ENCODE measurements at places on chromosomes 7 and 10.
A peak's percentile ranks its signal among the peaks of the same experiment; 100 is the strongest.

- no peak for DNase-seq
Measured at GRCh38 chr7:38858259-38858884, 50.6 kb downstream of the VPS41 start.

DNA sequence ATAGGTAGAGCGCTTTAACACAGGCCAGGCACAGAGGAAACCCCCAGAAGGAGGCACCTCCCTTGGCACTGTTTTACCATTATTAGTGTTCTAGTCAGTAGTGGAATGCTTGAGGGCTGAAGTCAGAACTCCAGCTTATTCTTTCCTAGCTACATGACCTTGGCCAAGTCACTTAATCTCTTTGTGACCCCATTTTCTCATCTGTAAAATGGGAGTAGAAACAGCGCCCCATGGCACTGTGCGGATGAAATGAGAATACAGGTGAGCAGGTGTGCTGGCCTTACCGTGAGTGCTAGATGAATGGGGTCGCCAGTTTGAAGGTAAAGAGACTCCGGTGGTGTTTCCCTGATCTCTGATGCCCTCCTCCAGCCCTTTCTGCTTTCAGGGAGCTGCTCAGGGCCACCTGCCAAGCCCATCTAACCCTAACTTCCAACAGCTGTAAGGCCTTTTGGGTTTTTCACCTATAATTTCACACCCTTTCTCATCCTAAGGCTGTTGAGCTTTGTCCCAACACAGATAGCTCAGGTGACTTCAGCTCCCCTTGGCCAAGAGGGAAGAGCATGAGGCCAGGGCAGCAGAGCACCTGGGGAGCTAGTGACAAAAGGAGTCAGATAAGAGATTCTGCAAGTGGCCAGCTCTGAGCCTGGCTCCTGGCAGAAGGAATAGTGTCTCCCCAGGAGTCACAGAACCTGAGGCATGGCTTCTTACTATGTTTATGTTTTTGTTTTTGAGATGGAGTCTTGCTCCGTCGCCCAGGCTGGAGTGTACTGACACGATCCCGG, 76.8 kb downstream of the SH3PXD2A start:
- DNase-seq, result no peak

DNA sequence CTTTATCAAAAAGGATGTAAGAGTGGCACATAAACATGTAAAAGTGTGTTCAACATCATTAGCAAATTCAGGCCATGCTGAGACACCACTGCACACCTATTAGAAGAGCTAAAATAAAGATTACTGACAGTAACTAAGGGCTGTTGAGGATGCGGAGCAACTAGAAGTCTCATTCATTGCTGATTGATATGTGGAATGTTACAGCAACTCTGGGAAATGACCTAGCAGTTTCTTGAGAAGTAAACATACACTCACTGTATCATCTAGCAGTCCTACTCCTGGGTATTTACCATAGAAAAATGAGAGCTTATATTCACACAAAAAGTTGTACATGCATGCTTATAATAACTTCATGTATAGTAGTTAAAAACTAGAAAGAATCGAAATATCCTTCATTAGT, 77.3 kb downstream of the CCSER2 start:
- DNase-seq, result no peak

DNA sequence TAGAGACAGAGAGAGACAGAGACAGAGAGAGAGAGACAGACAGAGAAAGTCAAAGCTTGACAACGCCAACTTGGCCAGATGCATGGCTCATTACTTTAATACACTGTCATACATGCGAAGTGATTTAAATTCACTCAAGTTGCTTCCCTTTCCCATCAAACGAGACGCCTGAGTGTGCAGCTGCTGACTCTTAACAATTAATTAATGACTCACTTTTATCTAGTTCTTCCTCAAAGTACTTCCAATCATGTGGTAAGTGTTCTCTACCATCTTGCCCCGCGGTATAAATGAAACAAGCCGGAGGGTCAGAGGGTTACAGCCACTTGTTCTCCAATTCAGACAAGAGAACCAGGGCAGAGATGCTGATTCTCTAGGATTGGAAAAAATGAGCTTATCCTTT, 90.8 kb downstream of the SFMBT2 start:
- no peak for DNase-seq

DNA sequence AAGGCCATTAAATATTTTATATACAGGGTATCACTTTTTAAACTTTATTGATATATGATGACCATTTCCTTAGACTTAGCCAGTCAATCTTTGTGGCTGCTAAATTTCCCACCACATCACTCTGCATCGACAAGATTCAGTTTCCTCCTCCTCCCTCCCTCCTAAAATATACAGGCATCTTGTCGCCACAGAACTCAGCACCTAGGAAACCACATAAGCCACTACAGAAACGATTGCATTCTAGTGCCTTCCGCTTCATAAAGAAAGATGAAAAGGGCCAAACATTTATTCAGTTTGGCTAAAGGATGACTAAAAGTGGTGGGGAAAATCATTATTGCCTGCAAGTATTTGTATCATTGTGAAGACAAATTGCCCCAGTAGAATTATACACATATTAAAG, 30.7 kb downstream of the ERCC6 start:
- DNase-seq, result no peak

DNA sequence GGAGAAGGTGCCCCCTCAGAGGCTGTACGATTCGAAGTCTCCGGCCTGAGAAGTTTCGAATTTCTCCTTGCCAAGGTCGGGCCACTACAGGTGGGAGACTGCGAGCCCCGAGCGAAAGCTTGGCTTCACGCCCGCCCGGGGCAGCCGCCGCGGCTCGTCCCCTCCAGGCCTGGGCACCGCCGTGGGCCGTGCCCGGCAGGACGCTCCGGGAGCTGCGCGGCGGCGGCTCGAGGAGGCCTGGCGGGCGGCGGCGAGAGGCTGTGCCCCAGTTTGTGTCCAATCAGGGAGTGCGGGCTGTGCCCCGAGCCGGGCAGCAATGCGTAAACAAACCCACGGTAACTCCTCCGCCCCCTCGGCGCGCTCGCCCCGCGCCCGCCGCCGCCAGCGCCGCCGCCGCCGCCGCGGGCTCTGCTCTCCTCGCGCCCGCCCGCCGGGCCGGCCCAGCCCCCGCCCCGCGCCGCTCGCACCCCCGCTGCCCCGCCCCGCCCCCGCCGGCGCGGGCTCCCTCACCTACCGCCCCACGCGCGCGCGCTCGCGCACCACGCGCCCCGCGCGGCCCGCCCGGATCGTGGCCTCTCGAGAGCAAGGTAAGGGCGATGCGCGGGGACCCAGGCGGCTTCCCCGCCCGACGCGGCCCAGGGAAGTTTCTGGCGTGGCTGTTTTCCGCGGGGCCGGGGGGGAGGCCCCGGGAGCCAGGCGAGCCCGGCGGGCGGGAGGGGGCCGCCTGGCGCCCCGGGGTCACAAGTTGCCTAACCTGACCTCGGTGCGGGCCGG, 57.8 kb upstream of the PCGF5 start:
- peak; percentile 77 for DNase-seq

GRCh38 chr10:64795847-64796246, 1274.6 kb downstream of the REEP3 start:
- no peak for DNase-seq

GRCh38 chr7:112280267-112280666, 73.8 kb downstream of the ZNF277 start:
- DNase-seq, result no peak

GRCh38 chr10:672203-672602, 17.3 kb downstream of the DIP2C start:
- no peak for DNase-seq

GRCh38 chr10:60877061-60877776, 66.8 kb downstream of the RHOBTB1 start:
- DNase-seq, result no peak

- DNase-seq, result no peak
Measured at GRCh38 chr7:25820432-25821040, 331.5 kb upstream of the NFE2L3 start.

DNA sequence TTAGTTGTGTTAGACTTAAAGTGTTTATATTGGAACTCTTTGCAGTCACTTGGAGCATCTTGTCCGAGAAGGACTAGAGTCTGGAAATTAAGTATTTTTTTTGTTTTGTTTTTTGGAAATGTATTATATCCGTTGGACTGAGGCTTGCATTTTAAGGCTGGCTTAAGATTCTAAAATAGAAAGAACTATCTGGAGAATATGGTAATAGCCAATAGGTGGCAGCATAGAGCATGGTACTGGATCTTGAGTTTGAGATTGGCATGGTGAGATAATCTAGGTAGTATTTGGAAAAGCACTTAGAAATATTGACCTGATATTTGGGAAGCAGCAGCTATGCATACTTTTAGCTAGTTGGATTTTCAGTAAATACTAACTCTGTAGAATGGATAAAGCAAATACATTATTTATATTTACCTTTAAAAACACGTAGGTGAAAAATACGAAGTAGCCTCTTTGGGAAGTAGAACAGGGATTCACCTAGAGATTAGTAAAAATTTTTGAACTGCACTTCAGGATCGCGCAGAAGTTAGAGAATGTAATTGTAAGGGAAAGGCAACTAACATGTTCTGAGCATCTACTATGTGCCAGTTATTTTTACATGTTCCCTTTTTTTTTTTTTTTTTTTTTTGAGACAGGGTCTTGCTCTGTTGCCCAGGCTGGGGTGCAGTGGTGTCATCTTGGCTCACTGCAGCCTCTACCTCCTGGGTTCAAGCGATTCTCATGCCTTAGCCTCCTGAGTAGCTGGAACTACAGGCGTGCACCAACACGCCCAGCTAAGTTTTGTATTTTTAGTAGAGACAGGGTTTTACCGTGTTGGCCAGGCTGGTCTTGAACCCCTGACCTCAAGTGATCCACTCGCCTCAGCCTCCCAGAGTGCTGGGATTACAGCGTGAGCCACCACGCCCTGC, 78.6 kb downstream of the LCOR start:
- DNase-seq, result no peak

GRCh38 chr7:108181073-108181985, 51.2 kb upstream of the LAMB4 start:
- no peak for DNase-seq

- no peak for DNase-seq
Measured at GRCh38 chr10:132030898-132031463, 34.8 kb upstream of the JAKMIP3 start.

DNA sequence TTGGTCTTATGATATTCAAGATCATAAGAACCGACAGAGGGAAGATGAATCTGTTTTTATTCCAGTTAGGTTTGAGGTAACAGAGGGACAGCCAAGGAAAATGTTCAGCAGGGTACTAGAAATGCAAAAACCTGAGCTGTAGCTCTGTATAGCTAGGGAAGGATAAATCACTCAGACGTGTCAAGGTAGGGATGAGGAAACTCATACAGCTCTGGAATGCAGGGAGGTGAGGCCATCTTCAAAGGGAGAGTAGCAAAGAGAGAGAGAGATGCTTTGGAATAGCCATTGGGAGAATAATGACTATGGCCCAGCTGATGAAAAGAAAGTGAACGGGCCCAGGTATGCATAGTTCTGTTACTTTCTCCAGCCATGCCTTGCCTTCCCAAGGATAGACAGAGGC, 77.8 kb downstream of the PAX2 start:
- DNase-seq, result no peak

DNA sequence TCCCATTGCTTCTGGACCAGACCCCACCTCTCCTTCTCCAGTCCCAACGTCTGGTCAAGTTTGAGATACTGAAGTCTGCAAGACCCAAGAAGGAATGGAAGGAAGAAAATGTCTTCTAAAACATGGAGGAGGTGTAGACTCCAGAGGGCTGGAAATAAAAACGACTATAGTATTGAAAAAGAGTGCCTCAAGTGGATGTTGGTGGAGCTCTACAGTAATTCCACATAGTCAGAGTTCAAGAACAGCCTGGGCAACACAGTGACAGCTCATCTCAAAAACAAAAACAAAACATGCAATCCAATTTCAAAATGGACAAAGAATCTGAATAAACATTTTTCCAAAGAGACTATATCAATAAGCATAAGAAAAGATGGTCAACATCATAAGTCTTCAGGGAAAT, 2.3 kb upstream of the PCGF6 start:
- no peak for DNase-seq

DNA sequence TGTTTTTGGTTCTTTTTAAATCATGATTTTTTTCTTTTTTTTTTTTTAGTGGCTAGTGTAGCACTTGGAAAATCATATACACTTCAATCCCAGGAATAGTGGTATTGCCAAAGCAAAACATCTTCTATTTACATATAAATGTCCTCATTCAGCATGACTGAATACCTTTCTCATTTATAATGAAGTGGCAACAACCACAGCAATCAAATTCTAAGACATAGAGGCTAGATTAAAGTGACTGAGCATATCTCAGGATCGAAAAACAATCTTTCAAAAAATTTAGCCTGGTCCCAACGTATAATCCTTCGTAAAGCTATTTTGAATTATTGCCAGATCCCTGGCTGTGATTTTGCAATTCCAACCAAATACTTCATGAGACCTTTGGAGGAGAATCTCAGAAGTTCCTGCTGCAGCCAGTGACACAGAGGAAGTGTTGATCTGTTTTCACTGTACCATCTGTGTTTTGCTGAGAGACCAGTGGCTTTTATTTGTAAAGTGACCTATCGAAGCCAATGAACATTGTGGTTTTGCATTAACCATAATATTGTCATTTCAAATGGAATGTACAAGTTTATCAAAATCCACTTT, 29.8 kb upstream of the SP8 start:
- no peak for DNase-seq

DNA sequence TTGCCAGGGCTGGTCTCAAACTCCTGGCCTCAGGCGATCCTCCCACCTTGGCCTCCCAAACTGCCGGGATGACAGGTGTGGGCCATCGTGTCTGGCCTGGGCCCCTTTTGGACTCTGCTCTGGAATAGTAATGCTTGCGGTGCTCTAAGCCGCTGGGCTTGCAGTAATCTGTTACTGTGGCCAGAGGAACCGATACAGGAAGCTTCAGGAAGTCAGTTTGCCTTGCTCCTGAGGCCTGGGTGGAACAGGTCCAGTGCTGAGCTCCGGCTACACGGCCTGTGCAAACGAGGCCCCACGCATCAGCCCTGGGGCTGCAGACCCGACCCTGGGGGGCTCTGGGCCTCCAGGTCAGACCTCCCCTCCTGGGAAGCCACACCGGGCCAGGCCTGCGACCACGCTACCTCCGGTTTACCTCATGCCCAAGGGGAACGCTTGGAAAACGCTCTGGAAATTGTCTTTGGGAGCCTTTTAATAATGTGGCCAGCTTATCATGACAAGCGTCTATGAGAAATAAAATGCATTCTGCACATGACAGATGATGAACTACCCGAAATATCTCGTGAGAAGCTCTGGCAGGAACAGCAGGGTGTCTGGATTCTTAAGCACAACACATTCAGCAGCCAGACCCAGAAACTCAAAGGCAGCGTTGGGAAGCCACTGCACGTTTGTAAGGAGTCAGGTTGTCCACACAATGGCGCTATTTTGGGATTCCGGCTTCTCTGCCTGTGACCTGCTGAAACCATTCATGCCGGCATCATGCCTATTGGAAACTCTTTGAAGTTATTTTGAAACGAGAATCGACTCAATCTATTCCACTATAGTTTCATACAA, 10.1 kb upstream of the ADAP1 start:
- peak; percentile 42 for DNase-seq

GRCh38 chr10:74137992-74138391, 12.6 kb downstream of the AP3M1 start:
- DNase-seq, result no peak

GRCh38 chr10:96657385-96657784, 62.9 kb downstream of the PIK3AP1 start:
- no peak for DNase-seq

GRCh38 chr10:86944471-86944870, 12.9 kb downstream of the MMRN2 start:
- no peak for DNase-seq

GRCh38 chr10:121710207-121710606, 112.0 kb upstream of the FGFR2 start:
- DNase-seq, result no peak

Measured in hippocampal formation (tissue), 2 donors.